ENCODE measurements at places on chromosomes 5 and 9. TPM values are rescaled to one million over a fixed set of nuclear protein-coding genes. Genes with fewer than 3 reads are reported as not detected.

- no peak for DNase-seq
These were observed 303 bp downstream of the LIFR start for GRCh38 chr5:38556088-38556598.

- DNase-seq, result no peak
These were observed 188.4 kb downstream of the ACER2 start for GRCh38 chr9:19597176-19597575.

GRCh38 chr5:132110930-132111329 is 37.3 kb downstream of the CSF2 start:
- DNase-seq, result no peak

DNA sequence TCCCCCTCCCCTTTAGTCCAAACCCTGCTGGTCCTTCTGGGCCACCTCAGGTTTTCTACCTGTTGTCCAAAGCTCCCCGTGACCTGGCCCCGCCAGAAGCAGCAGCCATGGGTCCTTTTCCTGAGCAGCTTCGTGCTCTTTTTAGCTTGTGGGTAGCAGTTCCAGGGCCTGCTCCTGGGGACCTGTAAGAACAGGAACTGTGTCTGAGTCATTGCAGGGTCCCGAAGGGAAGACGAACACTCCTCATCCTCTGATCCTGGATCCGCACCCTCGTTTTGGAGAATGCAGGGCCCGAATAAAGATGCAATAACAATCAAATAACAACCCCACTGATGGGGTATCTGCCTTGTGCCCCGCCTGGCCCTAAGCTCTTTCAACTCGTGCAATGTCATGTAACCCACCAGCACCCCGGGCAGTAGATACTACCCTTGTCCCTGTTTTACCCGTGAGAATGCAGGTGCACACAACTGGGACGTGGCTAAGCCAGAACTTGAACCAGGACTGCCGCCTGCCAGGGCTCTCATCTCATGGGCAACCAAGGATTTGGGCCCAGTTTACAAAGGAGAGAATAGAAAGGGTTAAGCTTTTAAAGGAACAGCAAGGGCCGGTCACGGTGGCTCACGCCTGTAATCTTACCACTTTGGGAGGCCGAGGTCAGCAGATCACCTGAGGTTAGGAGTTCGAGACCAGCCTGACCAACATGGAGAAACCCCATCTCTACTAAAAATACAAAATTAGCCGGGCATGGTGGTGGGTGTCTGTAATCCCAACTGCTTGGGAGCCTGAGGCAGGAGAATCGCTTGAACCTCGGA is 33.2 kb downstream of the NEK6 start:
- no peak for DNase-seq

- DNase-seq, result no peak
These were observed 2.8 kb downstream of the NR6A1 start for GRCh38 chr9:124768334-124768733.

- peak; percentile 84 for DNase-seq
These were observed 141.4 kb downstream of the NPR3 start for GRCh38 chr5:32852535-32852934.

- DNase-seq, result no peak
These were observed 440.0 kb downstream of the ENC1 start for GRCh38 chr5:74200560-74200959.

DNA sequence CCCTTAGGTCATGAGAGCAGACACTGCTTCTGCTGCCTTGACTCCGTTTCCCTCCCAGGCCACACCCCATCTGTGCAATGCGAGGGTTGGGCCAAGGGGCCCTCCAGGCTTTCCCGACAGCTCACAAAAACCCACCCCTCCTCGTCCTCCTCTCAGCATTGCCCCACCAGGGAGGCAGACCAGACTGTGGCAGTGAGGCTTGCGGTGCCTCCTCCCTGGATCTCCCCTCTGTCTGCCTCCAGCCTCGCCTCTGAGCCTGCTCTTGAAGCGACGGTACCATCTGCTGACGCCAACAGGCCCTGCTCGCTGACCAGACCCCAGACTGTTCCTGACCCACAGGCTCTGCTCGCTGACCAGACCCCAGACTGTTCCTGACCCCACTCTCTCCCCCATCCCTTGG is 99.2 kb upstream of the CACNA1B start:
- DNase-seq, result no peak

- no peak for DNase-seq
These were observed 9.6 kb downstream of the SEC61B start for GRCh38 chr9:99231711-99232110.

GRCh38 chr5:83428126-83428525 is 43.4 kb upstream of the VCAN start:
- peak; percentile 76 for DNase-seq

GRCh38 chr5:85813146-85813545 is 804.6 kb upstream of the COX7C start:
- DNase-seq, result no peak

DNA sequence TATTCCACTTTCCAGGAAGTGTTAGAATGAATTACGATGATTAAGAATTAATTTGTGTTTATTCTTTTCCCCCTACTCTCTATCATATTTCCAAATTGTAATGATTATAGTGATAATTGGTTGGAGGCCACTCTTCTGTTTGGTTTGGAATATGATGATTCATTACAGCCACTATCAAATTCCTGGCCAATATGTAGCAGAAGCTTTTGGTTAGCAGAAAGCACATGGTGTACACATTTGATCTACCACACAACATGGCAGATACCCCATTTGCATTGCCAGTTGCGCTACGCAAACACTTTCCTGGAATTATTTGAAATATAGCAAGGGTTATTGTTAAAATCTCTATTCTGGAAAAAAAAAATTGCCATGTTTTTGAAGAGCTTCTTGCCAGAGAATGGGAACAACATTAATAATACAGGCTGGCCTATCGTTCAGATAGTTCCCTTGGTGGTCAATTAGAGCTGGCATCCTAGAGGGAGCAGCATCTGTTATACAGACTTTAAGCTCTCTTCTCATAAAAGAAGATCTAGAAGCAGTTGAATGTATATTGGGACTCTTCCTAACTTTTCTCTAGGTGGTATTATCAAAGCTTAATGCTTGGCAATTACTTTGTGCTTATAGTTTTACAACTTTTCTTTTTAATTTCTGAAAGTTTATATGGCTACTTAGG is 455.0 kb upstream of the ACTBL2 start:
- no peak for DNase-seq

- no peak for DNase-seq
These were observed 3.7 kb downstream of the TXN start for GRCh38 chr9:110252509-110253139.

- DNase-seq, result no peak
These were observed 37.3 kb downstream of the CAPSL start for GRCh38 chr5:35900972-35901695.

GRCh38 chr9:111118256-111118948 is 80.1 kb upstream of the LPAR1 start:
- DNase-seq, result peak; percentile 45

GRCh38 chr5:7419367-7419766 is 23.4 kb downstream of the ADCY2 start:
- DNase-seq, result no peak

DNA sequence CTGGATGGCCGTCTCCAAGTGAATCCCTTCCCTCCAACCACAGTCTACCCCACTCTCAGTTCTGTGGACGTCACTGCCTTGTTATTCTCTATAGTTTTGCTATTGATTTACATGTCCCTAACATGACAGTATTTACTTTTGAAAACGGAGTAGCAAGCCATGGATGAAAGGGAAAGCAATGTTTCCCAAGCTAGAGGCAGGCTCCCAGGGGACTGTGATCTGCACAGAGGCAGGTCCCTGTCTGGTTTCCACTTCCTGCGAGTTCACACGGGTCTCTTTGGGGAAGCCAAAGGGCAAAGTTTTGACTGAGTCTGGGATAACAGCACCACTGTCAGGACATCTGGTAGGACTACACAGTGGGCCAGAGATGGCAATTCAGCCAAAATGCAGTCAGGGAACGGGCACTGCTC is 12.7 kb downstream of the C9orf153 start:
- no peak for DNase-seq

DNA sequence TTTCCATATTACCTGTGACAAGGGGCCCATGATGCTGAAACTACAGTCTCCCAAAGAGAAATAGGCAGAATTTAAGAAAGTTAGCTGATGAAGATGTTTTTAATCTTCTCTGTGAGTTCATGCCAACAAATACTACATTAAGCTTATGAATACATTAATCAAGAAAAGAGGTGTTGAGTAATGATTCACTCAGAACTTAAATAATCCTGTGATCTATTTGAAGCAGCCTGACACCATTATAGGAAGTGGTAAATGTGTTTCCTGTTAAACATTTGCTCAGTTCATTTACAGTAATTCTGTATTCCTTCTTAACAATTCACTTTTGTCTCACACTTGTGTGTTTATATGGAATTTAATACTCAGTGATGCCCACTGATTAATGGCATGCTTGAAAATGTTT is 75.0 kb upstream of the IZUMO3 start:
- DNase-seq, result no peak

- DNase-seq, result no peak
These were observed 43.2 kb upstream of the IER5L start for GRCh38 chr9:129221233-129221632.

GRCh38 chr5:135626636-135627035 is 47.8 kb upstream of the CXCL14 start:
- no peak for DNase-seq

GRCh38 chr5:8500426-8500825 is 631.5 kb downstream of the MTRR start:
- peak; percentile 19 for DNase-seq

- DNase-seq, result peak; percentile 87
These were observed 170.8 kb upstream of the MSX2 start for GRCh38 chr5:174553556-174553955.

DNA sequence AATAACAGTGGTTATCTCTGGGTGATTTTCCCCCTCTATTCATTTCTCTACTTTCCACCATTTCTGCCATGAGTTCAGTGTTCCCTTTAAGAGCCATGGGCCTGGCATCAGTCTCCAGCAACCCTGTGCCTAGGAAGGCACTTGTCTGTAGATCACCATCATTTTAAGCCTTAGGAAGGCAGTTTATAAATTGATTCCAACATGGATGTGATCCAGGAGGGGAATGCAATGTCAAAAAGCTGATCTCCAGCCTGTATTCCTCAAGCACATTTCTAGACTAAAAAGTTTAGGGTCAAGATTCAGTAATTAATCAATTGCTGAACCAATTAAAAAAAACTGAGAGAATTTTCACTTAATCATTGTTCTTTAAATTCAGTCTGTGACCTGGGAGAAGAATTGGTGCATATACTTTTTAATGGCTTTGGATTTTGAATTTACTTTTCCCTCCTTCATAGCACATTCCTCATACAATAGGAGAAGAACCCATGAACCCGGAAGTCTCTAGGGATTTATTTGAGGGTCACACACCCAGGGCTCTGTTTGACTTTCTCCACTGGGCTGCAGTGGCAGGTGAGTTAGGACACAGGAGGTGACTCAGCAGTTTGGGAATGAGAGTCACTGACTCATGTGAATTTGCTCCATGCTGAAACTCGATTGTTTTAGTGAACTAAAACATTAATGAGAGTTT is 6.1 kb upstream of the ERMP1 start:
- DNase-seq, result peak; percentile 49

DNA sequence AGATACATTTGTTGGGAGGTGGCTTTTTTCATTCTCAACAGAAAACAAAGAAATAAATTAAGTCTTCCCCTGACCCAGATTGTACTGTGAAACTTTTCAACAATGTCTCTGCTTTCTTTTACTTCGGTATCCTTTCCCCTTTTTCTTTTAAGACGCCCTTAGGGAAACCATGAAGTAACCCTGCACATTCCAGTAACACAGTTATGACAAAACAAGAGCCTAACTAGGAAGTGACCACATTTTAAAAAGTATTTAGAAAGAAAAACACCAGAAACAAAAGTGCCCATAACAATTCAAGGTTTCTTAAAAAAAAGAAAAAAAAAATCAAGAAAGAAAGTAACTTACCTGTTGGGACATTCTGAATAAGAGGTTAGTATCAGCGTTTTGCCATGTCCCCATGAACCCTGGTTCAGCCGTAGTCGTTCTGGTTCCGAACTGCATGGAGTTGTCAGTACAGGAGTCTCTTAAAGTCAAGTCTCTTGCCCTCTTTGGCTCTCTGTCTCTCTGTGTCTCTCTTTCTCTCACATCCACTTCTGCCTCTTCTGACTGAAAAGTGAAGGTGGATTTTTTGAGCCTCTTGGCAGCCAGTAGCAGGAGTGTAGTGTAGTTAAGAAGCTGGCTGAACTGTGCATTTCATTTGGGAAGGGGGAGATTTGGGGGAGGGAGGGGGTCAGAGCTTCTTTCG is 142.9 kb downstream of the BNC2 start:
- DNase-seq, result peak; percentile 59

The SYK gene
- total RNA-seq, result not detected

The DBH gene
- not detected for total RNA-seq

The SPATA31D4 gene
- not detected for total RNA-seq

The HACD4 gene
- total RNA-seq, result 4.8 TPM

The C9orf153 gene
- total RNA-seq, result 0.45 TPM

The SOWAHA gene
- total RNA-seq, result not detected

The BNC2 gene
- total RNA-seq, result 53.3 TPM

The RLN1 gene
- total RNA-seq, result 0.18 TPM

The CHMP5 gene
- 87.4 TPM for total RNA-seq

The FGF1 gene
- 1.2 TPM for total RNA-seq

The SAPCD2 gene
- 0.41 TPM for total RNA-seq

The NR5A1 gene
- not detected for total RNA-seq

The LRRC14B gene
- not detected for total RNA-seq

All from fibroblast of the aortic adventitia (primary cell).